Naive thymus-derived CD4-positive, alpha-beta T cell (primary cell): ENCODE measurements at places on chromosomes 7 and 10.

DNA sequence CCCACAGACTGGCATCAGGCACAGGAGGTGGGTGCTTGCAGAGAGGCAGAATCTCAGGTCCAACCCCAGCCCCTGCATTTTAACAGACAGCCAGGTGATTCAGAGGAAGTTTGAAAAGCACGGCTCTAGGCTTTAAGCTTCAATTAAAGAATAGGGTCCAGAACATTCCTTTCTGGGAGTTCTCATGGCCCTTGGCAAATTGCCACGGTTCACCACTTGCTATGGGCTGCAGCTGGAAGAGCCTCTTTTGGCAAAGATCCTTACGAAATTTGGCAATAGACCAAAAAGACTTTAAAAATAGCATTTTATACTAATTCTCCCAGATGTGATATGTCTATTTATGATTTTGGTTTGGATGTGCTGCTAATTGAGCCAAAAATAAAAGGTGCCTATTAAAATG lies 148.1 kb downstream of the ITGA8 start:
- no peak for DNase-seq

- DNase-seq, result no peak
Measured at GRCh38 chr7:73555411-73555982, 2.0 kb downstream of the BCL7B start.

GRCh38 chr7:29100924-29101323 lies 45.4 kb downstream of the CPVL start:
- DNase-seq, result no peak

- no peak for DNase-seq
Measured at GRCh38 chr7:44189286-44189992, at the start of gene GCK. GCK (minus strand) TSS chr7:44189439; CDS start chr7:44188953, 486 bp downstream.

GRCh38 chr10:78747401-78748234 lies 321.1 kb upstream of the ZMIZ1 start:
- no peak for DNase-seq
